ENCODE measurements at places on chromosomes 5 and 9.

GRCh38 chr9:77667151-77667550 is 19.0 kb upstream of the GNA14 start:
- no peak for DNase-seq

DNA sequence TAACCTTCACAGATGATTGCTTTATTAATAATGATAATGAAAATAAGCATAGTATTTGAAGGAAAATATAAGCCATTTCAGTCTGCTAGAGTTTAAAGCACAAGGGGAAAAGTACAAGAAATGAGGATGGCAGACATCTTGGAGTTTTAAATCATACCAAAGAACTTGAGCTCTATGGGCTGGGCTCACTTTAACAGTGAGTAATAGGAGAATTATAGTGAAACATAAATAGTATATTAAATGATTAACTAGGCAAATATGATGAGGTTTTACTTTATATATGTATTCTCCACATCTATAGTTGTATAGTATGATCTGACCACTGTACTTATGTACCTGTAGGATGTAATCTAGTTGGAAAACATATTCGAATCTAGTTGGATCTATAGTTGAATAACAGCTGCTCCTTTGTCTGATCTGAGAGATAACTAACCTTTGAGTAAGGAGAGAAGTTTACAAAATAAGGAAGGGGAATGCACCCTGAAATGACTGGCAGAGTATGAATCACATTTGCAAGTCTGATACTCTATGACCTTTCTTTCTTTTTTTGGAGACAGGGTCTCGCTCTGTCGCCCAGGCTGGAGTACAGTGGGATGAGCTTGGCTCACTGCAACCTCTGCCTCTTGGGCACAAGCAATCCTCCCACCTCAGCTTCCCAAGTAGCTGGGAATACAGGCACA is 17.6 kb downstream of the MEGF9 start:
- no peak for DNase-seq

- no peak for DNase-seq
Observed at GRCh38 chr5:36689225-36689624, 82.8 kb downstream of the SLC1A3 start.

- no peak for DNase-seq
Observed at GRCh38 chr9:101528015-101528414, 5.6 kb upstream of the RNF20 start.

GRCh38 chr9:127931092-127931881 is 710 bp upstream of the PIP5KL1 start:
- peak; percentile 35 for DNase-seq

DNA sequence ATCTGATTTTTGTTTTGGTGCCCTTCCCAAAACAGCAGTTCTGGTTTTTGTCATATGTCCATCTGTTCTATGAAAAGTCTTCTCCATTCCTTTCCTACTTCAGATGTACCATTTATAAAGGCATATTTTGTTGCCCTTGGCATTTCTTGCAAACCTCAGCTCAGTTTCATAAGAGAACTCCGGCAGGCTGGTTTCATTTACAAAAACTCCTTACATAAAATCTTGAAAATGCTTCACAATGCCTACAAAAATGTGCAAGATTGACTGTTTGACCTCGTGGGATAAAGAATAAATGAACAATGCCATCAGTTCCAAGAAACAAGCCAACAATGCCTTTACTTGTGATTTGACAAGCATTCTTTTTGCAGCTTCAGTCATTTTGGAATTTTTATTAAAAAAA is 39.1 kb upstream of the CTNNAL1 start:
- no peak for DNase-seq

GRCh38 chr5:61702784-61703183 is 370.7 kb downstream of the ZSWIM6 start:
- DNase-seq = no peak

DNA sequence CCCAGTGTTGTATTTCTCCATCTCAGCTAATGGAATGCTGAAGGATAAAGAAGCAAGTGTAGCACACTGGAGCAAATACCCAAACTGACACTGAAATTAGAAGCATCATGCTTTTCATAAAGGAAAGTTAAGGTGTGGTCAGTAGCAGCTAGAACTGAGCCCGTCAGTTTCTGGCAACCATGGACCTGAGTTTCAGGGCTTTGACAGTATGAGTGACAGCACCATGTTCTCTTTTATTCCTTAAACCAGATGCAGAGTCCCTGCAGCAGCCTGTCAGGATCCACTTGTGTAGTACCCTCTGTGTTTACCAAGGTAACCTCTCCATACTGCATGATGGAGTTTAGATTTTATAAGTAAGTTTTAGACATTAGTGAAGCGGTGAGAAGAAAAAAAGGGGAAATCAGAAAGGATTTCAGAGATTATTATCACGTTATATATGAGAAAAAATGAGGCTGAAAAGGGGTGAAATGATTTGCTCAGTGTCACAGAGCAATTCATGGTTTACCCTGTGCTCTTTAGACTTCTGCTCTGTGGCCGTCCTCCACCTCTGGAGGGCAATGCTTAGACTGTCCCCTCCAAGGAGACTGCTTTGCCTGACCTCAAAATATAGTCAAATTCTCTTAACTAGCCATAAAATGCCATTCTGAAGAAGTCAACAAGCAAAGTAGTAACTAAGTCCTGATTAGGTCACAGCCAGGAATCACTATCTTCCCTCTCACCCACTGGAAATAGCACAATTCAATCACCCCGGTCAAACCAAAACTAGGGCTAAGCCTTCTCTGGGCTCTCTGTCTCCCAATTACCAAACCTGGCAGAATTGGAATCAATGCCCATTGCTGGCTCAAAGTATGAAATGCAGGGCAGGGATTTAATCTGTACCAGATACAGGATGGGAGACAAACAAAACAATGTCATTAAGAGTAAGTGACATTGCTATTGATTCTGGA is 10.5 kb upstream of the MYOT start:
- no peak for DNase-seq

DNA sequence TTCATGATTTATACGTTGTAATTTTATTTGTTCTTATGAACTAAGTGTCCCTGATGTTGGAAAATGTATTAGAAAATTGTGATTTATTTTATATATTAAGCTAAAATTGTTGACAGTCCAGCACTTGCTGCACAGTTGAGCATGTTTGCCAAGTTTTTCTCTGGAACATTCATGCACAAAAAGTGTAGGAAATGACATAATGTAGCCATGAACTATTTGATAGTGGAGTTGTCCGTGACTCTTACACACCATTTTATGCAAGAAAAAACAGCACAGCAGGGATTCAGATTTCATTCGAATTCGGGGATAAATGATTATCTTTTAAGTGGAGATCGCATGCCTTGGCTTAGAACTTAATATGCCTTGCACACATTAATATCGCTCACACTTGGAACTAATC is 708.6 kb upstream of the WWC1 start:
- no peak for DNase-seq

DNA sequence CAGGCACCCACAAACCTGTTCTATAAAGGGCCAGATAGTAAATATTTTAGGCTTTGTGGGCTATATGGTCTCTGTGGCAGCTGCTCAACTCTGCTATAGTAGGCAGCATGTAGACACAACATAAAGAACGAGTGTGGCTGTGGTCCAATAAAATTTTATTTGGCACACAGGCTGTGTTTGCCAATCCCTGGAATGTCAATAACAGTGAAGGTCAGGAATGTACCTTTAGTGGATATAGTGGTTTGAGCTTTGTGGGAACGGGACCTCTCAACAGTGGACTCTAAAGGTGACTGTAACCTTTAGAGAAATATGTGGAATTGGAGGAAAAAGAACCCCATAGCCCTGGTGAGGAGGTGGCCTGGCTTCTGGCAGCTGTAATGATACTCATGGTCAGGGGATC is 145.2 kb downstream of the MAST4 start:
- DNase-seq = no peak

DNA sequence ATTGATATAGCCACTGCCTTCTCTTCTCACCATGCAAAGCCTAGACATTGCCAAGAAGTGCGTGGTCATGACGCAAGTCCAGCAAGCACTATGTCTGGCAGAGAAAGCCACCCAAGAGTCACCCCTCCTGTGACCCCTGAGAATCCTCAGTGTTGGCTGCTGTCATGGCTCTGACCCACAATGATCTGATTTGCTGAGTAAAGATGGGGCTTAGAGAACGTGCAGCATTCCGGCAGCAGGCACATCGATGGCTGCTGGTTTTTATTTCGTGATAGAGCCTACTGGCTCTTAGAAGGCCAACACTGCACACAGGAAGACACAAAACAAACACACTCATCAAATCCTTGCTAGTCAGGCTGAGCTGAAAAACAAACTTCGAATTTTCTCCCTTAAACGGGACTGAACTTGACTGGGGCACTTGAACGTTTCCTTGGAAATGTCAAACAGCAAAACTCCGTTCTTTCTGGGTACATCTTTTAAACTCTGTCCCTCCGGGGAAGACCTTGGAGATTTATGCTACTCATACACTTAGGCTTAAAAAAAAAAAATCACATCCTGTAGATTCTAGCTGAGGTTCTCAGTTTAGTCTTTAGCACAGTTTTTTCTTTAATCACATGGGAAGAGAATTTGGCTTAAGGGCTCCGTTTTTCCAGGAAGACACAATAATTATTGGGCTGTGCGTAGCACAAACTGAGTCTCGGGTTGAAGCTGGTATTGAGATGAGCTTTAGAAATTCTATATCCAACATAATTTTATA is 88.2 kb upstream of the BASP1 start:
- DNase-seq = no peak

DNA sequence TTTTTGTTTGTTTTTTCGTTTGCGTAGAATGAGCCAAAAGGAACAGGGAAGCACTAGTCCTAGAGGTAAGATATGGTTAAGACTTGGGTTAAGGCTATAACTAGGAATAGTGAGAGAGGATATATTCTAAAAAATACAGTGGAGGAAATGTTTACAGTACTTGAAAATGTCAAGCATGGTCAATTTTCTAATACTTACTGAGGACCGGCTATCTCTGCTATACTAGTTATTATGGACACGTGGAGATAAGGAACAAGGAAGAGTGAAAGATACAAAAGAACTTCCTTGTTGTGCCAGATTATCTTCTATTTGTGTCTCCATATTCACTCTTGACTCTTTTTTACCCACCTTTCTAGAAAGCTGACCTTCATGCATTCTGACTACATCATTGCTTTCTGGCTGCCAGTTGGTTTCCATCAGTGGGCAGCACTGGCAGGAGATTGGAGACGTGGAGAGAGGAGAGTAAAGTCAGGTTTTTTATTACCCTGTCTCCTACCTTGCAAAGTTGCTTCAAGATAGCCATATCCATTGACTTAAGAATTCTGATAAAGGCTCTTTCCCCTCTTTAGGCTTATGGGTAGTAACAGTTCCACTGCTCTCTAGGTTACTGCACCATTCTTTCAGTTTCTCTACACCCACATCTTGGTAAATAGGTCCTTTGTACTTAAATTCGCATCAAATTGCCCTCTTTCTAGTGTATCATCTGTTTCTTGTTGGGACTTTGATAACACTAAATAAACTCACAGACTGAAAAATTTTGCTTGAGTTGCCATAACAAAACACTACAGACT is 9.0 kb upstream of the RFX3 start:
- no peak for DNase-seq

DNA sequence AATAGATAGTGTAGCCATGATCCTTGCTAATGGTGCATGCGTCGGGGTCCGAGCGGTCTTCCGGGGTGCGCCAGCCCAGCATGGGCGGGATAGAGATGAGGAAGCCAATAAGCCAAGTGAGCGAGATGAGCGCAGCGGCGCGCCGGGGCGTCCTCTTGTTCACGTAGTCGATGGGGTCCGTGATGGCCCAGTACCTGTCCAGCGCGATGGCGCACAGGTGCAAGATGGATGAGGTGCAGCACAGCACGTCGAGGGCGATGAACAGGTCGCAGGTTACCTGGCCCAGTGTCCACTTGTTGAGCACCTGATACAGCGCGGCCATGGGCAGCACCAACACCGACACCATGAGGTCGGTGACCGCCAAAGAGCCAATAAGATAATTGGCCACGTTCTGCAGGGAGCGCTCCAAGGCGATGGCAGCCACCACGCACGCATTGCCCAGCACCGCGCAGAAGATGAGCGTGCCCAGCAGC is 1.1 kb downstream of the HTR1A start:
- DNase-seq = no peak

- no peak for DNase-seq
Observed at GRCh38 chr9:18893046-18893445, 140.0 kb downstream of the SAXO1 start.

- no peak for DNase-seq
Observed at GRCh38 chr5:125109293-125109692, 362.9 kb upstream of the ZNF608 start.

DNA sequence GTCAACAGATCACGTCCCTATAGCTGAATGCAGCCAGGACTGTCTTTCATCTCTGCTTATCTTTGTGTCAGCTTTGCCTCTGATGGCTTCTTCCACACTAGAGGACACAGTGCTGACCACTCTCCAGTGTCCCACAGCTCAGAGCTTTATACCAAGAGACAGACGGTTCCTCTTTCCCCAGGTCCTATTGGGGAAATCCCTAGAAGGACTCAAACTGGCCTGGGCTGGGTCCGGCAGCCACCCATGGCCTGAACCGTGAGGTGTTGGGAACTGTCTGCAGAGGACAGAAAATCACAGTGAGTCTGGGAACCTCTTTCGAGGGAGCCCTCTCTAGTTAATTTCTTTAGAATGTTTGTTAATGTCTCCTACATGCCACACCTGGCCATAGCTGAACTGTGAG is 68.3 kb upstream of the SHB start:
- no peak for DNase-seq

DNA sequence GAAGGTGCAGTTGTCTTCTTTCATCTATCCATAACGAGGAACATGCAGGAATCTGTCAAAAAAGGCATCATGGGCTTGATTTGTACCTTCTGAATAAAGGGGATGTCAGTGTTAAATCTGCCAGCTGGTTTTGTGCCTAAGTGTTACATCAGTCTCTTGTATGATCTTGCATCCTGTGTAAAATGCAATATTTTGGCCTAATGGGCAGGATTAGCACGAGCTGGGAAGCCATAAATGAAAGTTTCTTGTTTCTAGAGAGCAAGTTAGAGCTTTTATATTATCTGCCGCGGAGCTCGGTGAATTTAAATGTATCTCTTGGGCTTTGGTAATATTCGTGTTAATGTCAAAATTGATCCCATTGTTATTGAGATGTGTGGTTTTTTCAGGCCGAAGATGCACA is 526.1 kb upstream of the WWC1 start:
- no peak for DNase-seq

Data from CD8-positive, alpha-beta T cell (primary cell).